ENCODE measurements at places on chromosomes 11 and 22.

DNA sequence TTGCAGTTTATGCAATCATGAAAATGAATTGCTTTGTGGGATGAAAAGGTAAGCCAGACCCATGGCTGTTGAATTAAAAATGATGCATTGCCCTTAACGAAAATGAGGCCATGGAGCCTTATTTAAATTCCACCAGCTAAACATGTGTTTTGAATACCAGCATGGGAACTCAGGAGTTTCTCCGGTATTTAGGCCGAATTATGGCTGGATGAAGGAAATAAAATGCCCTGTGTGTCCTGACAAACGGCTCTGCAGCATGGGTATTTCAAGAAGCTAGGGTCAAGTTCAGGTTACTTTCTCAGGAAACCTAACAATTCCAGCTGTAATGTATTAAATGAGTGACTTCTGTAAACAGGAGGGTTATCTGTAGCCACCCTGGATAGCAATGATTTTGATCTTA lies 38.3 kb downstream of the AMOTL1 start:
- DNase-seq = no peak

DNA sequence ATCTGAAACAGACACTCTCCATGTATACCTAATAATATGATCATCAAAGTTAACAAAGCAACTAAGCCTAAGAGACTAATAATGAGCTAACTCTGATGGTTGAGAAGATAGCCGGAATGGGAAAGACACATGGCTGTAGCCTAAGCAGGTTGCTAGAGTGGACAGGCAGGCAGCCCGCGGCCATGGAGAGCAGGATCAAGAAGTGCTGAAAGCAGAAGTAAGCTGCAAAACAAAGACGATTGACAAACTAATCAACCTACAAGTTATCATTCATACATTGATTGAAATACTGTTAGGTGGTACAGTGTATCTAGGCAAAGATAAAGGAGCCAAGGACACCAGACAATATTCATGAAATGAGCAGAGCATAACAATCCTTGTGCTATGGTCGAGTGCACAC lies 29.3 kb downstream of the SLN start:
- no peak for DNase-seq

DNA sequence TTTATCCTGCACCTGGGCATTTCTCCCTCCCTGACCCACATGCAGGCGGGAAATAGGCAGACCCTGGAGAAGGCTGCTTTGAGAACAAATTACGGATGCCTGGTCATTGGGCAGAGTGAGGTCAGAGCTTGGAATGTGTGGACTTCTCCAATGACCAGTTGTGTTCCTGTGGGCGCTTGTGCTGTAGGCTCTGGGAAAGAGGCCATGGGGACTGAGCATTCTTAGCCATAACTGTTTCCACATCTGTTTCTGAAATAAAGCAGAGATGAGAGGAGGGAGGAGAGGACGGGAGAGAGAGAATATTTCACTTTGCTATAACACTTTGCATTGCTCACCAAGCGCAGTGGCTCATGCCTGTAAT lies 11.2 kb upstream of the TMEM184B start:
- DNase-seq = no peak

- no peak for DNase-seq
Measured at GRCh38 chr11:130031945-130032344, 29.3 kb upstream of the PRDM10 start.

DNA sequence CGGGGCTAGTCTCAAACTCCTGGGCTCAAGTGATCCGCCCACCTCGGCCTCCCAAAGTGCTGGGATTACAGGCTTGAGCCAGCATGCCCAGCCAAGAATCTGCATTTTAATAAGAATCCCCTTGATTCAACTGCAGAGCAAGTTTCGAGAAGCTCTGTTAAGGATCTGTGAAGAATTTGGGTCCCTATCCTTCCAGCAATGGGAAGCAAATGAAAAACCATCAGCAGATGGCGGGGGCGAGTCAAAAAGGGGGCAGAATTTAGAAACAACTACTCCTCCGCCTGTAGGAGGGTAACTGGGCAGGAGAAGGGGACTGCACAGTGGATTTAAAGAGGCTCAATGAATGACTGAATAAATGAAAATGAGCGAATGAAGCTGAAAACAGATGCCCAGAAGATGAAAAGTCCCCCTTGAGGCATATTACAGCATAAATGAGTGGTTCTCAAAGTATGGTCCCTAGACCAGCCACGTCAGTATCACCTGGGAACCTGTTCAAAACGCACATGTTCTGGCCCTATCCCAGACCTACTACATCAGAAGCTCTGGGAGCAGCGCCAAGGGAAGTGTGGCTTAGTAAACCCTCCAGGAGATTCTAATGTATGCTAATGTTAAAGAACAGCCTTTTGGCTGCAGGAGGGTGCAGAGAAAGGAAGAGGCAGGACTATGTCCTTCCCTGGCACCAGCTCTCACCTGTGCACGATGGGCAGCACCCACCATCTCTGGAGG lies 15.0 kb downstream of the VWCE start:
- no peak for DNase-seq

- DNase-seq = no peak
Measured at GRCh38 chr11:24890426-24890825, 393.6 kb downstream of the LUZP2 start.

Data from urinary bladder (tissue), 4 donors.